ENCODE measurements at places on chromosomes 1 and 21. TPM values are rescaled to one million over a fixed set of nuclear protein-coding genes. Genes with fewer than 3 reads are reported as not detected.

GRCh38 chr1:204870160-204870912, at the start of gene NFASC:
Gene NFASC, plus strand, starts transcription at chr1:204870862. Its CDS starts 73,454 bp downstream, at chr1:204944316.
- DNase-seq, result no peak

DNA sequence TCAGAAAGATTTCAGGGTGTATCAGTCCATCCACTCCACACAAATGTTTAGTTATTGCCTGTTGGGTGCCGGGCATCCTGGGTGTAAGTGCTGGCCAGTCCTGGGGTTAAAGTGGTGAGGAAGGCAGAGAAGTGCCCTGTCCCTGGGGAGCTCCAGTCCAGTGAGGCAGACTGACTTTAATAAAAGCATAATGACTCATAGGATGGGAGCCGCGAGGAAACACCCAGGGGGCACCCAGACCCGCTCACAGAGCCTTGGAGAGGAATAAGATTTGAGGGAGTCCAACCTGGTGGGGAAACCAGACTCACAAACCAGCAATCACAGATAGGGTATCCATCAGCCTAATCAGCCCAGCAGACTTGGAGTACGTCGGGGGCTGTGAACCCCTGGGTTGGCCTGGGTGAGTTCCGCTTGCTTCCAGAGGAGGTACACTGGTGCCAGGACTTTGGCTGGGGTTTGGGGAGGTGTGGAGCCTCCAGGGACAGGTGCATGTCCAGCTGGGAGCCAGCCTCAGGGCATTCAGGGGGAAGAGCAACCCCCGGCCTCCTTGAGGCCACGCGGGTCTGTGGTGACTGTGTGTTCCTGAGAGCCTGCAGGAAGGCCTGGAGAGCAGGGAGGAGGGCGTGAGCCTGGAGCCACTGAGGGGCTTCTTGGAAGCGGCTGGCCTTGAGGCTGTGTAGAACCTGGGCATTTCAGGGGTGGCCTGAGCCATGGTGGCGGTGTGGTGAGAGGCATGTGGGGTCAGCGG, 3.7 kb downstream of the PEAR1 start:
- DNase-seq, result no peak

DNA sequence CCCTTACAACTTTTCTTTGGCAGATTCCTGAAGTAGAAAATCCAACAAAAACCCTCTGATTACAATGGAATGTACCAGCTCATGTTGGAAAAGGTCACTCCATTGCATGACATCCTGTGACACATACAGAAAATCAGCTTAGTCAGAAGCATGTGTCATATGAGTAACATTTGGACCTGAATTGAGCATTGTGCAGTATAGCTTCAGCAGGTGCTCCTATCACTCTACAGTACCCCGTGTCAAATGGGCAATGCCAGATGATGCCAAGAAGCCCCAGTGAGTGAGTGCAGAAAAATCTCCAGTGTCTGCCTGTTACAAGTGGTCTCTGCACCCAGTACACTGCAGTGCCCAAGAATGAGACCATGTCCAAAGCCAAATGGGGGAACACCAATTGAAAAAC, 129.7 kb upstream of the RUNX1 start:
- no peak for DNase-seq

GRCh38 chr1:167927046-167927754, 9.3 kb upstream of the DCAF6 start:
- DNase-seq, result no peak

DNA sequence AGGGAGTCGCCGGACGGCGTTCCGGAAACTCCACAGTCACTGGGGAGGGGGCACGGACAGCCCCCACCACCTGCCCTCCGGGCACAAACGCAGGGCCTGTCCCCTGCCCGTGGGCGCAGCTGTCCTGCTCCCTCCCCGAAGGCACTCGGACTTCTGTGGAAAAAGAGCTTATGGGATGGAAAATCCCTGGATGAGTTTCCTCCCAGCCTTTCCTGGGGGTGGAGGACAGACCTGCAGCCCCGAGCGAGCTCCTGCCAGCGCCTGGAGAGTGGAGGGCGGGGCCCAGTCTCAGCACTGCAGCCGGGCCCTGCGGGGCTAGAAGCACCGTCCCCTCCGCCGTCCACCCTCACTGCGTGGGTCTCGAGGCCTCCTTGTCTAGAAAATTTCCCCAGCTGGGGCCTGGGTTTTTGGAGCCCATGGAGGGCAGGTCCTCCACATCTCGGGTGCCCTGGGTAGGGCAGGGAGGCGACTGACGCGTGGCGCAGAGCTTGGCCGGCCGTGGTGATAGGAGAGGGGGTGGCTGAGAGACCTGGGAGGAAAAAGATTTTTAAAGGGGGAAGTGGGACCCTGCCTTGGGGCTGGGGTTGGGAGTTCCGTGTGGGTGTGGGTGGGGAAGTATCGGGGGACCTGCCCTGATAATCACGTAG, 6.4 kb upstream of the COL6A1 start:
- no peak for DNase-seq

The GSTM4 gene
- polyA plus RNA-seq, result 34.2 TPM

DNA sequence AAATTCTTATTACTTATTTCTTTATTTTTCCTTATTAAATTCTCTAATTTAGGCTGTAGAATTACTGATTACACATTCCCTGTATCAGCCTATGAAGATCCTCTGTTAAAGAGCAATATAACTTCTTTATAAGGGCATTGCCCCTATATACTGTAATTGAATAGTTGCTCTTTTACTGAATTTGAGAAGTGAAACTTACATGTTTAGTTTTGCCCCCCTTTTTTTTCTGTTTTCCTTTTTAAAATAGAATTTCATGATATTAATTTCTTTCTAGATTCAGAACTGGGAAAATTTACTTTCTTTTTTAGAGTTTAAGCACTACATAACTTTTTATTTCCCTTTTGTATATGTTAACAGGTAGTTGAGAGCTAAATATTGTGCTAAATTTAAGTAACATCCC, 29.5 kb upstream of the PGM1 start:
- no peak for DNase-seq

The USP33 gene
- 26.3 TPM for polyA plus RNA-seq

- DNase-seq, result no peak
These were observed at the start of gene SPRR2G for GRCh38 chr1:153150846-153151245. Gene SPRR2G, minus strand, starts transcription at chr1:153150890. Its CDS starts 780 bp downstream, at chr1:153150110.

GRCh38 chr21:46243325-46243724, 14.8 kb upstream of the LSS start:
- DNase-seq, result no peak
